ENCODE measurements at places on chromosomes 5 and 9. TPM values are rescaled to one million over a fixed set of nuclear protein-coding genes. Genes with fewer than 3 reads are reported as not detected.
A peak's percentile ranks its signal among the peaks of the same experiment; 100 is the strongest.

DNA sequence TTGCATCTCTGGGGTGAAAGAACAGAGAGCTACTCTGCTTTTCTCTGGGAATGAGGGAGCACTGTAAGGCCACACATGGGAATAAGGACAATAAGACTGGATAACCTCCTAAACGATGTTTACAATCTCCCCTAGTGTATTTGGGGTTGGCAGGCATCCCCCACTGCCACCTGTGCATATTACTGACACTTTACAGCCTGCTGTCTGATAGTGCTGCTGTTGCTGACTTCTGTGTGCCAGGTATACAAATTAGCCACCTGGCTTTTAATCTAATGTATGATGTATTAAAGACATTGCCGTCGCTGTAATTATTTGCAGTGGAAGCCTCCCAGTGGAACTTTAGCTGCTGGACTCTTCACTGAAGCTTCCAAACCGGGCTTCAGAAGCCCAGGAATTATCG, 4.4 kb upstream of the SHISAL2B start:
- peaks cover 24% of the 10 kb centered on the region for H3K27me3 ChIP-seq
- no peak for DNase-seq
- no peak overlapping the region for H3K4me3 ChIP-seq
- H3K4me1 ChIP-seq: no peaks in the 10 kb centered on the region

GRCh38 chr5:170483701-170484458, 19.9 kb upstream of the KCNIP1 start:
- no peak overlapping the region for H3K27ac ChIP-seq
- H3K27me3 ChIP-seq: no peaks in the 10 kb centered on the region
- H3K4me3 ChIP-seq: no peak overlapping the region
- peaks cover 3% of the 10 kb centered on the region for H3K4me1 ChIP-seq

GRCh38 chr5:156835905-156836304, 14.2 kb upstream of the PPP1R2B start:
- H3K36me3 ChIP-seq: no peaks in the 10 kb centered on the region
- H3K4me3 ChIP-seq: no peak overlapping the region
- H3K27me3 ChIP-seq: no peaks in the 10 kb centered on the region
- H3K27ac ChIP-seq: no peak overlapping the region
- H3K4me1 ChIP-seq: no peaks in the 10 kb centered on the region

- no peak for DNase-seq
- no peak overlapping the region for H3K4me3 ChIP-seq
- no peaks in the 10 kb centered on the region for H3K36me3 ChIP-seq
- H3K27ac ChIP-seq: no peak overlapping the region
Measured at GRCh38 chr5:123449424-123449974, 26.3 kb upstream of the CEP120 start.

- H3K27ac ChIP-seq: no peak overlapping the region
- H3K4me1 ChIP-seq: no peaks in the 10 kb centered on the region
- H3K4me3 ChIP-seq: no peak overlapping the region
- no peaks in the 10 kb centered on the region for H3K36me3 ChIP-seq
Measured at GRCh38 chr5:129689045-129689444, 58.8 kb upstream of the MINAR2 start.

DNA sequence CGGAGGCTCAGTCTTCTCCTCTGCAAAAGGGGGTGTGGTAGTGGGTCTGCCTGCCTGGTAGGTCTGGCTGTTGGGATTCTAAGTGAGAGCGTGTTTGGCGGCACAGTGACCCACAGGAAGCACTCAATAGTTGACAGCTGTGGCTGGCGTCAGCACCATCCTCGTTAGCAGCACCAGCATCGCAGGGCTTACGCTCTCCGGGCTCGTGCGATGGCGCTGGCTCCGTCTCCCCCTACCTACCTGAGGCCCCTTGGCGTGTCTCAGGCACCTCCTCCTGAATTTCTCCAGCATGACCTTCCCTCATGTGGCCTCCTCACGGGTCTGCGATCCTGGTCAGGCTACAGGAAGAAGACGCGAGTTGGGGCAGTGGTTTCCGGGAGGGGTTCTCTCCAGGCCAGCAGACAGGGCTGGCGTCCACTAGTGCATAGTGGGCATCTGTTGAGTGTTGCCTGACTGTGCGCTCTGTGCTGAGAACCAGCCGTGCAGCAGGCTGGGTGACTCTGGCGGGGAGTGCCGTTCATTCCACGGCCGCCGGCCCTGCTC, 66.9 kb downstream of the HMCN2 start:
- H3K4me3 ChIP-seq: no peak overlapping the region
- H3K27me3 ChIP-seq: peaks cover 45% of the 10 kb centered on the region
- H3K4me1 ChIP-seq: peaks cover 5% of the 10 kb centered on the region
- DNase-seq: no peak
- H3K36me3 ChIP-seq: no peaks in the 10 kb centered on the region
- no peak overlapping the region for H3K27ac ChIP-seq

GRCh38 chr9:89522959-89523285, 25.0 kb upstream of the SEMA4D start:
- no peak overlapping the region for H3K27ac ChIP-seq
- no peaks in the 10 kb centered on the region for H3K4me1 ChIP-seq
- no peaks in the 10 kb centered on the region for H3K36me3 ChIP-seq

DNA sequence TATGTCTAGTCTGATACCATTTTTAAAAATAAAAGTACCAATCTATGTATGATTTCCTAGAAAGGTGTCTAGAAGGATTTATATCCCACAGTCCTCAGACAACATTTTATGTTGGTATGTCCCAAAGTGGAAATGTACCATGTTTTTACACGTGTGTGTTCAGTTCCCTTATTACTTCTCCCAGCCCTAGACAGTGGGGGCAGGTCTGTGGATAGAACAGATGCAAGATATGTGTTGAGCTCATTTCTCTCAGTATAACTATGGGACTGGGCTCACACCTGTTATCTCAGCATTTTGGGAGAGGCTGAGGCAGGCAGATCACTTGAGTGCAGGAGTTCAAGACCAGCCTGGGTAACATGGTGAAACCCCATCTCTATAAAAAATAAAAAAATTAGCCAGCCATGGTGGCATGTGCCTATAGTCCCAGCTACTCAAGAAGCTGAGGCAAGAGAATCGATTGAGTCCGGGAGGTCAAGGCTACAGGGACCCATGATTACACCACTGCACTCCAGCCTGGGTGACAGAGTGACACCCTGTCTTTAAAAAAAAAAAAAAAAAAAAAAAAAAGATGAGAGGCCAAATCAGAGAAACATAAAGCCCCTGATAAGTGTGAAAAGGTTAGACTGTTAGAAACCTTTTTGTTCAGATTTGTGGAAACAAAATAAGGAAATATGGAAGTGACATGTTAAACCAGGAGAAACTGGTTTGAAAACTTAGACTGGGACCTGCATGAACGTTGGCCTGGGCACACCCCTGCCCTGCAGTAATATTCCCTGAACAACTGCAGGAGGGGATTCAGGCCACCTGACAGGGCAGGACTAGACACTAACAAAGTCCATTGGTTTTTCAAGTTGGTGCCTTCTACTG, 7.4 kb upstream of the SLC2A8 start:
- H3K27me3 ChIP-seq: no peaks in the 10 kb centered on the region
- H3K4me3 ChIP-seq: no peak overlapping the region
- H3K4me1 ChIP-seq: peaks cover 15% of the 10 kb centered on the region
- no peak for DNase-seq
- H3K27ac ChIP-seq: peak overlapping the region; percentile 71
- no peaks in the 10 kb centered on the region for H3K36me3 ChIP-seq

DNA sequence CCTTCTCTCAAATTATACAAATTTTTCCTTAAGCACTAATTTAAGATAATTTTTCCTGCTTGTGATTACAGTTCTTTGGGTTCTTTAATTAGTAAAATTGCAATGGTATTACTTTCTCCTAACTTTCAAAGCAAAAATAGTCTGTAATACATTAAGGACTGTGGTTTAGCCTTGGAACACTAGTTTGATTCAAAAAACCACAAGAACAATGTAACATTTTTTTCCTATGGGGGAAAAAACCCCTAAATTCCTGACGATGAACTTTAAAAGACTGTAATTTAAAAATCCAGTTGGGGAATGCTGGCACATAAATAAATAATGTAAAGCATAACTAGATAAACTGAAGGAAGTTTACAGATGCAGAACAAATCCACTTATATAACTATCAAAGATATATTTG, 65.3 kb downstream of the CDC14B start:
- H3K27me3 ChIP-seq: no peaks in the 10 kb centered on the region
- no peak overlapping the region for H3K27ac ChIP-seq
- H3K4me3 ChIP-seq: no peak overlapping the region
- no peaks in the 10 kb centered on the region for H3K4me1 ChIP-seq

DNA sequence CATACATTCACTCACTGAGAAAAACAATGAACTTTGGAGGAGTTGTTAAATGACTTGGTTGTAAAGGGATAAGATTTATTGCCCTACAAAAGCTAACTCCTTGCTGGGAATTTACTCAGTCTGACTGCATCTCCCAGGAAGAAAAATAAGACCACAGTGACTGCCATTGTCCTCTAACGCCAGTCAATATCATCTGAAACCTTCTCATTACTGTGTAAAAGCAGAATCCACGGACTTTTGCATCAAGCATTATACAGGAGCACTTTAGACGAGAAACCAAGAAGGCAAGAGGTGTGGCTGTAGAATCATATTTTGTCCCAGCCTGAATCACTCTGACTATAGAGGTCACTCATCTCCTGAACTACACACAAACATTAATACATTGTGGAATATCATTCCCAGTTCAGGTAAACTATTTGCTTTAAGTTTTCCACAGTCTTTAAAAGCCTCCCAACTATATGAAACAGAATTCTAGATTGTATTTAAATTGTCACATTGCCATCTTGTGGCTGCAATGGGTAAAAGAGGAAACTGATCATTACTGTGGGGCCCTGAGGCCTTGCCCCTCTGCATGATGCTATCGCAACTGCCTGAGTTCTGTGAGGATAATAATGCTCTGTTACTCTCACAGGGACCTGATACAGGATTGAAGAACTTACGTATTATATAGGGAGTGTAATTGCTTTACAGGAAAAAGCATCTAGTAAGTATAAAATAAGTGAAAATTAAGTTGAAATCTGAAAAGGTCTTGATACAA, 142.9 kb downstream of the SLCO4C1 start:
- H3K27ac ChIP-seq: no peak overlapping the region
- H3K36me3 ChIP-seq: no peaks in the 10 kb centered on the region
- H3K27me3 ChIP-seq: no peaks in the 10 kb centered on the region
- DNase-seq: no peak

DNA sequence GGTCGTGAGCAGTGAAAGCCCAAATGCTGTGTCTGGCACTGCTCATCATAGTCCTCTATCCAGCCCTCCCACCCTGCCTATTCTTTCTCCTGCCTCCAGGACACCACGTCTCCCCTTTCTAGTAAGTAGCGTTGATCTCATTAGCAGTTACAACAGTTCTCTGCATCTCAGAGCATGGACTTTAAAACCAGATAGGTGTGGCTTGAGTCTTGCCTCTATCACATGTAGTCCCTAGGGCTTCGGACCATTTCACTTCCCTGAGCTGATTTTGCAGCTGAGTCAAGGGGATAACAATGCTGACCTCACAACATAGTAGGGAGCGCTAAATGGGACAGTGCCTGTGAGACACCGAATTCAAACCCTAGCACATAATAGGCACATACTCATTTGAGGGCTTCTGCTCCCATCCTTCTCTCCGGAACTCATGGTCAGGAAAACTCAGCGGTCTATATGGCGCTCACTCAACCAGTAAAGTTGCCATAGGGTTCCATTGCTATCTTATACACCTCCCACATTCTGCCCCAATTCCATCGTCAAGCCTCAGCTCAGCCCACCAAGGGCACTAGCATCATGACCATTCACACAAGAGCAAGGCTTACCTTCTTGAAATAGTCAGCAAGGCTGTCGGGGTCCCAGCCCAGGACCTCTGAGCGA, 515 bp downstream of the LCP2 start:
- DNase-seq: no peak
- no peaks in the 10 kb centered on the region for H3K36me3 ChIP-seq
- no peaks in the 10 kb centered on the region for H3K4me1 ChIP-seq

- no peak overlapping the region for H3K27ac ChIP-seq
- H3K4me3 ChIP-seq: no peak overlapping the region
- no peaks in the 10 kb centered on the region for H3K27me3 ChIP-seq
- no peaks in the 10 kb centered on the region for H3K36me3 ChIP-seq
- no peaks in the 10 kb centered on the region for H3K4me1 ChIP-seq
- no peak for DNase-seq
Measured at GRCh38 chr5:127451096-127451495, 66.3 kb upstream of the PRRC1 start.

DNA sequence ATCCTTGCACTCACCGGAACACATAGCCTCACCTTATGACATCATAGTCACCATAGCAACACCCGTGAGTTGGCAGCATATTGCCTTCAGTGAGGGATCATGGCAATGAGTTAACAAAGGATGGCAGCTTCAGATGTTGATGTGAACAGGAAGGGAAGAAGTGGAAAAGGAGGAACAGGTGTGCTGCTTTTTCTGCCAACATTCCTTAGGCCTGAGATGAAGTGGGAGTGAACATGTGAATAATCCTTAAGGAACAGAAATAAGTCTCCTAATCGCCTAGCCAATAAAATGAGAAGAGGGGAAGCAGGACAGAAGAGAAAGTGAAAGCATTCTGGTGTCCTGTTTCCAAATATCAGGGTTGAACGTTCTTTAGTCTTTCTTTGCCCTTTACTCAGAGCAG, 360.0 kb downstream of the BRINP1 start:
- DNase-seq: peak; percentile 7
- H3K4me1 ChIP-seq: no peaks in the 10 kb centered on the region
- H3K36me3 ChIP-seq: no peaks in the 10 kb centered on the region

DNA sequence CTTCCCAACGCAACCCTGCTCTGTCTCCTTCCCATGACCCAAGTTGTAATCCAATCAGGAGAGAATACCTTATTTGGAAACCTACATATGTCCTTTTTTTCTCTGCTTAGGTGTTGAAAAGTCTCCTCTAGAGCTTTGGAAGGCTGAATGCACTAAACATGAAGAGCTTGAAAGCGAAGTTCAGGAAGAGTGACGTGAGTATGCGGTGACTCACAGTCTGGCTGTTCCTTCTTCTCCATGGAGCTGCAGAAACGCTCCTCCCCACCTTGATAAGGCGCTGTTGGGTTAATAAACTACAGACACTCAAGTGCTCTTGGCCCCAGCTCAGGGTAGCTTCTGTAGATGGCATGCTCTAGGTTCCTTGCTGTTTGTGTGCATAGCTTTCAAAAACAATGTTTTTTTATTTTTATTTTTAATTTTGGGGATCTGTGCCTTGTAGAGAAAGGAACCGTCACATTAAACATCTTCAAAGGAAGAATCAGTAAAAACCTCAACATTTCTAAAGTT, 30.7 kb downstream of the RAI14 start:
- peaks cover 7% of the 10 kb centered on the region for H3K36me3 ChIP-seq
- no peaks in the 10 kb centered on the region for H3K27me3 ChIP-seq
- peak overlapping the region; percentile 34 for H3K4me3 ChIP-seq
- H3K27ac ChIP-seq: peak overlapping the region; percentile 77
- peak; percentile 62 for DNase-seq

GRCh38 chr9:132743931-132744479, 73.7 kb downstream of the GTF3C4 start:
- no peaks in the 10 kb centered on the region for H3K4me1 ChIP-seq
- H3K36me3 ChIP-seq: no peaks in the 10 kb centered on the region
- peaks cover 41% of the 10 kb centered on the region for H3K27me3 ChIP-seq
- H3K4me3 ChIP-seq: no peak overlapping the region
- no peak for DNase-seq

Gene KIF4B
- not detected for polyA plus RNA-seq

Gene ZFYVE16
- 6.4 TPM for polyA plus RNA-seq

Gene EIF4E1B
- not detected for polyA plus RNA-seq

Gene SCGB3A2
- polyA plus RNA-seq: not detected

Gene HMGCR
- 181 TPM for polyA plus RNA-seq

Gene PPP1R2B
- polyA plus RNA-seq: not detected

Gene GLRA1
- not detected for polyA plus RNA-seq

Gene IFNK
- 32.7 TPM for polyA plus RNA-seq
